ENCODE measurements at places on chromosomes 2 and 18. TPM values are rescaled to one million over a fixed set of nuclear protein-coding genes. Genes with fewer than 3 reads are reported as not detected.
A peak's percentile ranks its signal among the peaks of the same experiment; 100 is the strongest.

The RNU2-63P gene
- total RNA-seq: not detected

The ACTG2 gene
- total RNA-seq: 3.7 TPM

DNA sequence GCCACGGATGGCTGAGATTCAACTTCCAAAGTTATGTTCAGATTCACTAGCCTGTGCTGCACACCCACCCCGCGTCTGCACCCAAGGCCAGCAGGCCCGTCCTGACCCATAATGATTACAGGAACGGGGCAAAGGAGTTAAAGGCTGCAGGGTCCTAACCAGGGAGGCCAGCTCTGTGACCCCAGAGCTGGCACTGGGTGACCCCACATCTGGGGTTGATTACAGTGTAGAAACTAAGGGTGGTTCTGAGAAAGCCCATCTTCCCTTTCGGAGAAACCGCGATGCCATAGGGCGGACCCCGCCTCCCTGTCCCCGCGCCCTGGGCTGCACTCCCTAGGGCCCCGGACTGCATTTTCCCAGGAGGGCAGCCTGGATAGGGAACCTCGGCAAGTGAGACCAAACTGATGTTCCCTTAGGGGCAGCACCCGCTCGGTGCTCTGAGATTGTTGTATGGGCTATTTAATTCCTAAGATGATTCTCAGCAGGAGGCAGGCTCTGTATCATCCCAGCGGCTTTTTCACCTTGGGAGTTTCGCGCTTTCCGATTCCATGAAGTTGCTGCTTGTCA is 2.2 kb upstream of the GPR148 start:
- H3K4me3 ChIP-seq: peak overlapping the region; percentile 39
- H3K27me3 ChIP-seq: no peaks in the 10 kb centered on the region
- DNase-seq: no peak
- no peaks in the 10 kb centered on the region for H3K36me3 ChIP-seq
- no peaks in the 10 kb centered on the region for H3K4me1 ChIP-seq

DNA sequence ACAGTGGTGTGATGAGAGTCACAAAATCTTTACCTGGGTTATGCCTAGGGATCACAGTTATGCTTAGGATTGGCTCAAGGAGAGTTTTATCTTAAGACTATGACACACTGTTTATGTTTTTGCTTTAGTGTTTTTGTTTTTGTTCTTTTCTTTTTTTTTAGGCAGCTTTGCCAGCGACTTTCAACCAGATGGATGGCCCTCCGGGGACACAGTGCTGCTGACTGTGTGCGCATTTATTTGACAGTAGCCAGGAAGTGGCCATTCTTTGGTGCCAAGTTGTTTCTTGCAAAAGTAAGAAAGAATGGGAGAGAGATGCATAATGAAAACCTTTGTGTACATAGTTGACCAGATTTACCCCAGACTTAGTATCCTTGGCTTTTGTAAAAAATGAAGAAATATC is 15.1 kb upstream of the DYNC2LI1 start:
- no peaks in the 10 kb centered on the region for H3K27me3 ChIP-seq
- no peak overlapping the region for H3K4me3 ChIP-seq
- peaks cover 9% of the 10 kb centered on the region for H3K4me1 ChIP-seq

GRCh38 chr2:234702731-234703225 is 205.9 kb upstream of the ARL4C start:
- peak; percentile 42 for DNase-seq
- no peak overlapping the region for H3K4me3 ChIP-seq
- H3K4me1 ChIP-seq: no peaks in the 10 kb centered on the region
- no peak overlapping the region for H3K27ac ChIP-seq

- H3K4me3 ChIP-seq: no peak overlapping the region
- H3K27ac ChIP-seq: peak overlapping the region; percentile 96
- peaks cover 31% of the 10 kb centered on the region for H3K4me1 ChIP-seq
- H3K27me3 ChIP-seq: no peaks in the 10 kb centered on the region
- no peaks in the 10 kb centered on the region for H3K36me3 ChIP-seq
Observed at GRCh38 chr18:13216092-13216582, 2.4 kb upstream of the LDLRAD4 start.

DNA sequence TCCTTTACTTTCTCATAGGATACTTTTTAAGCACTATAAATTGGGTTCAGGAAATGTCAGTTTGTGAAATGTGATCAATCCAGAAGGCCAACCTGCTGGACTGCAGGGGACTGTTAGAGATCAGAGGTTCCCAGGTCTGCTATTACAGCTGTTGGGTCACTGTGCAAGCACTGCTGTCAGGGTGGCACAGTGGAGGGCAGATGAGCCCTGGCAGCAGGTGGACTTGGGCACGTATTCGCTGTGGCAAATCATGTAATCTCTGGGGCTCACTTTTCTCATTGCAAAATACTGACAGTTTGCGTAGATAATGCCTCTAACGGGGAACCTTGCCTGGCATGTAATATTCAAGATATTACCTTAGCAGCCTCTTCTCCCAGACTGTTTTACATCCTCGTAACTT is 18.1 kb downstream of the RAB31 start:
- no peaks in the 10 kb centered on the region for H3K27me3 ChIP-seq
- no peak overlapping the region for H3K4me3 ChIP-seq
- no peaks in the 10 kb centered on the region for H3K36me3 ChIP-seq
- no peaks in the 10 kb centered on the region for H3K4me1 ChIP-seq
- H3K27ac ChIP-seq: no peak overlapping the region

GRCh38 chr2:20439503-20439902 is 7.4 kb upstream of the RHOB start:
- H3K27me3 ChIP-seq: no peaks in the 10 kb centered on the region
- no peaks in the 10 kb centered on the region for H3K4me1 ChIP-seq
- H3K27ac ChIP-seq: peak overlapping the region; percentile 59
- H3K4me3 ChIP-seq: no peak overlapping the region
- no peaks in the 10 kb centered on the region for H3K36me3 ChIP-seq
